Activated CD8-positive, alpha-beta memory T cell treated with anti-CD3 and anti-CD28 coated beads for 4 hours (primary cell): ENCODE measurements at places on chromosomes 4 and X.

- no peak for DNase-seq
Observed at GRCh38 chr4:140363051-140363450, 10.4 kb upstream of the SCOC start.

- DNase-seq, result no peak
Observed at GRCh38 chrX:41029332-41029731, 55.9 kb upstream of the USP9X start.

DNA sequence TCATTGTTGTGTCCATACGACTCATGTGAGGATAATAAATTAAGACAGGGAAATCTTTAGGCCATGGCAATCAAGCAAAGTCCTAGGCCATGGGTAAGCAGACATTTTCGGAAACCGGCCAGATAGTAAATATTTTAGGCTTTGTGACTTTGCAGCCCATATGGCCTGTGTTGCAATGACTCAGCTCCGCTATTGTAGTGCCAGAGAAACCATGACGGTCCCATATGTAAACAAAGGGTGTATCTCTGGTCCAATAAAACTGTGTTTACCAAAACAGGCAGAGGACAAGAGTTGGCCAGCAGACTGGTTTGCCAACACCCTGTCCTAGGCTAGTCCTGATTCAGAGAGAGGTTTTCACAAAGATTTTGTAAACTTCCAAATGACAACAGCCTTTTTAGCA, 5.0 kb downstream of the FAM114A1 start:
- DNase-seq, result no peak

DNA sequence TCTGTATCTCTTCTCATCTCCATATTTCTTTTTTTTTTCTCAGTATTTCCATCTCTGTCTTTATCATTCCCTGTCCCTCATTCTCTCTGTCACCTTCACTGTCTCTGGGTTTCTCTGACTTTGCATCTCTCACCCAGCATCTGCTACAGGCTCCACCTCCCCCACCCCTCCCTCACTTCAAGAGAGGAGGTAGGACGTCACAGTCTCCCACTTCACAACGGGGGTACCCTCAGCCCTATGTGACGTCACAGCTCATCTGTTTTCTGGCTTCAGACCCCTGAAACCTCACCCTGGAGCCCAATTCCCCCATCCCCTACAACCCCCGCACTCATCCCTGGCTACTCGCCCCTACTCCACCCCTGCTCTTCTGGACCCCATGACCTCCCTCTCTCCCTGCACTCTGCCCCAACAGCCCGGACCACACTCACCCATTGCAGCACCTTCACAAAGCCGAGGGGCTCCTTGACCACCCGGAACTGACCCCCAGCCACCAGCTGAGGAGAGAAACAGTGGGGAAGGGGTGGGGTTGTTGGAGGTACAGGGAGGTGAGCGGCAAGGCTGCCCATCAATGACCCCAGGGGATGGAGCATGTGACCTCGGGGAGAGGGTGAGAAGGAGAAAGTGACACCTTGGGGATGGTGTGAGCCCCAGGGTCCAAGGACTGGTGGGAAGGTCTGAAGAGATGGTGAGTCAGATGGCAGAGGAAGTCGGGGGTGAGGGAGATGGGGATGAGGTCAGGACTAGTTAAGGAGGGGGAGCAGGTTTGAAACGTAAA, 1.3 kb downstream of the SYP start:
- no peak for DNase-seq

GRCh38 chrX:119218198-119218597, 17.9 kb upstream of the PGRMC1 start:
- no peak for DNase-seq

- DNase-seq, result no peak
Observed at GRCh38 chrX:12987900-12988594, 13.1 kb downstream of the TMSB4X start.

DNA sequence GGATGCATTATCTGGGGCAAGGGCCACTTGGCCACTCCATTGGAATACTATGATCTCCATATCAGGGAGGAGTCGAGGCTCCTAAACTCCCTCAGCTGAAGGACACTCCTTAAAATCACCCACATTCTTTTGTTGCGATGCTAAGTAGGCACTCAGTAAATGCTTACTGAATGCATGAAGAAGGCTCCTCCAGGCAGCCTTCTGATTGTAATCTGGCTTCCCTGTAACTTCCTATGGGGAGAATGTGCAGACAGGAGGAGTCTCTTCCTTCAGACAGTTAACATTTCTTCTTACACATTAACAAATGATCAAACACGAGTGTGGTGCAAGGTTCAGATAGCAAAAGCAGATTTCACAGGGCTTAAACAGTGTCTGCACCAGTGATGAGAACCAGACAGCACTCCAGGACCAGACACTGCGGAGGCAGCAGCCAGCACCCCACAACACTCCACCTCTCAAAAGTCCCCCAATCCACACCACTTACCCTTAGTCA, 21.4 kb upstream of the USO1 start:
- DNase-seq, result no peak

DNA sequence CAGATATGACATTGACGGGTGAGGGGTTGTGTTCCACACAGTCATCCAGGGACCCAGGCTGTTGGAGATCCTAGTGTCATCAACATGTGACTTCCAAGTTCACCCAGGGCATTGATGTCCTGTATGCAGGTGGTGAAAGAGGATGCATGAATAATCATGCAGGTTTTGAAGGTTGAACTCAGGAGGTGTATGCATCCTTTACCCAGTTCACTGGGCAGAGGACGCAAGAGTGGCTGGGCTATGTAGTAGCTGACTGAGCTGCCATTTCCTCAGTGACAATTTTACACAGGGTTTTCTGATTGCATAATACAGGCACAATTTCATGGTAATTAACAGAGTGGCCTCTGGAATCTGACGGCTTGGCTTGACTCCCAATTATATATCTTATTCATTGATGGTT, 323.0 kb downstream of the HS3ST1 start:
- no peak for DNase-seq

DNA sequence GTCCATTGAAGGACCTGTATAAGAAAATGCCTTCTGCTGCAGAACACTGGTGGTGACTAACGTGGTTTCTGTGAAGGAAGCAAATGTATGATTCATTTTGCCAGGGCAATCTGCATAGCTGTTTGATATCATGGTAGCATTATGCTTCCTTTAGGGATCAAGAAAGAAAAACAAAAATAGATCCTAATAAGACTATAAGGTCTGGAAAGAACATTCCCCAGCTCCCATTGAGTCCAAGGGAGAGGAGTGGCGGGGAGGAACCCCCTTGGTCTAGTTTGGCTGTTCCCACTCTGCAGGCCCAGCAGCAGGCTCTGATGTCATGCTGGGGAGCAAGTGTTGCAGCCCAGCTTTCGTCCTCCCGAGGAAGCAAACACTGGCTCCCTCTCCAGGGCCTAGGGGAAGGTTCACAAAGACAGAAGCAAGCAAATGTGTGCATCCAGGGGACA, 154.5 kb upstream of the GALNT7 start:
- DNase-seq, result no peak

- DNase-seq, result no peak
Observed at GRCh38 chr4:86563416-86563815, 30.7 kb upstream of the PTPN13 start.

DNA sequence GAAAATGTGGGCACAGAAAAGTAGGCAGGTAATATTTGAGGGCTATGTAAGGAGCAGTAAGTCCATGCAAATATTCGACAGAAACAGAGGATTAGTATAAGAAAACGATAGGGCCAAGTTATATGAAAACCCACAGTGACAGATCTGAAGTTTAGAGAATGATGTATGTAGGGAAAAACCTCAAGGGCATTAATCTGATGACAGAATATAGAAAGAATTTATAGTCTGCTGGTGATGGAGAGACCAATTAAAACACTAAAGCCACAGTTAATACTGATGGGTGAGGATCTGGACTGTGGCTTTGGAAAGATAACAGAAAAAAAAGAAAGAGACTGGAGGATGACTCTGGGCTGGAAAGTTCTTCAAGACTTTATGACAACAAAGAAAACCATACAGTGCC, 169.7 kb downstream of the PALLD start:
- no peak for DNase-seq
